ENCODE measurements at places on chromosomes 5 and 9.

DNA sequence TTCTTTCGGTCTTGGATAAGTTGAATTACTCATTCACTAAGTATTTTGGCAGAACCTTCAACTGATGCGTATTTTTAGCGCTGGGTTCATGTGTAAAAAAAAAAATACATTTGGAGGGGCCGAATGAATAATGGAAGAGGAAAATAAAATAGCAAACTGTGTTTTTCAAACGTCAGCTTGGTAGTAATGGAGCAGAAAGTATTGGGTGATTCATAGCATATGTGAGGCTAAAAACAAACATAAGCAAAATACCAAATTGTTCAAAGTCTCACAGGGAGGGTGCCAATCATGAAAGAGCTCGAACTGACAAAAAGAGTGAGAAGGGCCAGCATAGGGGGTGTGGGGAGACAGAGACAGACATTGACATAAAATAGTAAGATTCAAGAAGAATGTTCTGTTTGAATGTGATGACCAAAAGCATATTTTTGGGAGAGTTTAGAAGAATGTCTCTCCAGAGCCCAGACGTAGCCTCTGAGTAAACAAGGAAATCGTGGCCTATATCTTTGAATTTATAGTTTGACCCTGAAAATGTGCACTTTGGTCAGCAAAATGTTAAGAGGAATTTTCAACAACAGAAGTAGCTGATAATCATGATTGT is 174.9 kb upstream of the HMHB1 start:
- DNase-seq, result no peak

- DNase-seq, result no peak
Measured at GRCh38 chr9:14706530-14707140, 13.4 kb upstream of the ZDHHC21 start.

GRCh38 chr5:121805911-121806310 is 45.8 kb upstream of the FTMT start:
- peak; percentile 5 for DNase-seq

DNA sequence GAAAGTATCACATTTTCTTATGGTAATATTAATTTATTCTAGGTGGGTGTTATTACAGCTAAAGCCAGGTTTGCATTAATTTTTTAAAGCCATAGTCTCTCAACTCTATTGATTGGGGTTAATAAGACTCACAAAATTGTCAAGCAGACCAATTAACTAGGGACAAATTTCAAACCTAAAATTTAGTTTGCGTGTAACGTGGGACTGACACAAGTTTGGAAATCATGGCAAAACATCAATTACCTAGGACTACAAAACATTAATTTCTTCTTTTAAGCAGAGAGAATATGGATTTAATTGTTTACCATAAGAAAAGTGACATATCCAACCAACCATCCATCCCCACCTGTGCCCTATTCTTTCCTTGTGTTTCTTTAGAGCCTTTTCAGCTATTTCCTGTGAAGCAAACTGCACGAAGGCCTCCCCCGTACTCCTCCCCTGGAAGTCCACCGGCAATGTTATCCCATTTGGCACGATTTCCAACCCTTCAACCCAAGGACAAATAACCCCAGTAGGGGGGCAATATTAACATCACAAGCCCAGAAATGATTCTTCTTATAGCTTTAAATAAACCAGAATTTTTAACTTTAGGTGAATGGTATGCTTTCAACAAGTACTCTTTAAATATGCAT is 4.4 kb downstream of the HNRNPH1 start:
- no peak for DNase-seq

GRCh38 chr9:127572961-127573721 is 38.9 kb upstream of the STXBP1 start:
- DNase-seq, result no peak

DNA sequence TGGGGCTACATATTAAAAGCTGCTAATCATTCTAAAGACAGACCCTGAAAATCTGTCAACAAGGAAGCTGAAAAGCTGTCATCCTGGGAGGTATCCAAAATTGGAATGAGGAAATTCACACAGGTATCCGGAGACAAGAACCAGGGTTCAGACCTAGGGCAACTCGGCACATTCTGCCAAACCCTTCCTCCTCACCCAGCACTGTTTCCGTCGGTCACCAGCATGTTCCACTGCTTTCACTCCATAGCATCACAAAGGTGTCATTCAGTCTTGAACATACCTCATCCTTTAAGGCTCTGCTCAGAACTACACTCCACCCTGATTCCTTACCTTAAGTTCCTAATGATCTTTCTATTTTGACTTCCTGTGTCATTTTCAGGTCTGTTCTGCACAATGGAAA is 153.1 kb upstream of the RASA1 start:
- no peak for DNase-seq

- DNase-seq, result no peak
Measured at GRCh38 chr5:141669520-141669919, 12.5 kb downstream of the ARAP3 start.
